ENCODE measurements at places on chromosomes 6 and 20.

- DNase-seq, result no peak
These were observed 109.8 kb downstream of the TRERF1 start for GRCh38 chr6:42341771-42342553.

- DNase-seq, result no peak
These were observed 13.0 kb downstream of the BAG6 start for GRCh38 chr6:31639449-31639861.

DNA sequence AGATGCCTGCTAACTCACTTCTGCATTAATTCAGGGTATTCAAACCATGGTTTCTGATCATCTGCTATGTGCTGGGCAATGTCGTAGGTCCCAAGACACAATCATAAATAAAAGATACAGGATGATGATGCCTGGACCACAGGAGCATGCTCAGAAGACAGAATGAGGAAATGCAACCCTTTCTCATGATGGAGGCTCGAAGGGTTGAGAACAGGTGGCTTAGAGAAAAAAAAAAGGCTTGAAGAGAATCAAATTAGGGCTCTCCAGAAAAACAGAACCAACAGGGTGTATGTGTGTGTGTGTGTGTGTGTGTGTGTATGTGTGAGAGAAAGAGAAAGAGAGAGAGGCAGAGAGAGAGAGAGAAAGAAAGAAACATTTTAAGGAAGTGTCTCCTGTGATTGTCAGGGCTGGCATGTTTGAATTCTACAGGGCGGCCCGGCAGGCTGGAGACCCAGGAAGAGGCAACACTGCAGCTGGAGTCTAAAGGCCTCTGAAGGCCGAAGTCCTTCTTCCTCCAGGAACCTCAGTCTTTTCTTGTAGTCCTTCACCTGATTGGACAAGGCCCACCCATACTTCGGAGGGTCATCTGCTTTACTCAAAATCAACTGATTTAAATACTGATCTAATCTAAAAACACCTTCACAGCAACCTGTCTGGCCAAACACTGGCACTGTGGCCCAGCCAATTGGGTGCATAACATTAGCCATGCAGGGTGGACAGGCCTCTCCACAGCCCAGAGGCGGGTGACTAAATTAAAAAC is 143.8 kb downstream of the ERMARD start:
- no peak for DNase-seq

- DNase-seq, result no peak
These were observed 2.8 kb downstream of the TENT5A start for GRCh38 chr6:81749707-81750106.

- no peak for DNase-seq
These were observed 5.2 kb downstream of the RPS12 start for GRCh38 chr6:132819405-132820161.

DNA sequence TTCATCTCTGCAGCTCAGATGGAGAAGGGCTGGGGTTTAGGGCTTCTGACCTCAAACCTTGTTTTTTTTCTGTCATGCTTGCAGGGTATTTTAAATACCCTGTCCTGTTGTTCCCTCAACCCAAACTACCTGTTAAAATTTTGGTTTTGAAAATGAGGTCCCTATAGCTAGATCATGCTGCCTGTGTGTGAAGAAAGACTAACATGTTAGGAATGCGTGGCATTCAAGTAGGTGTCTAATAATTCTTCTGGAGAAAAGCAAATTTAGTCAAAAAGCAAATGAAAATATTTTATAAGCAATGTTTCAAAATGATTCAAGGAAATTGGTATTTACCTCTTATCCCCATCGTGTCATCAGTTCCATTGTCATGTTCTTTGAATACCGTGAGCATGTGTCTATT is 77.2 kb upstream of the C20orf144 start:
- DNase-seq, result no peak

DNA sequence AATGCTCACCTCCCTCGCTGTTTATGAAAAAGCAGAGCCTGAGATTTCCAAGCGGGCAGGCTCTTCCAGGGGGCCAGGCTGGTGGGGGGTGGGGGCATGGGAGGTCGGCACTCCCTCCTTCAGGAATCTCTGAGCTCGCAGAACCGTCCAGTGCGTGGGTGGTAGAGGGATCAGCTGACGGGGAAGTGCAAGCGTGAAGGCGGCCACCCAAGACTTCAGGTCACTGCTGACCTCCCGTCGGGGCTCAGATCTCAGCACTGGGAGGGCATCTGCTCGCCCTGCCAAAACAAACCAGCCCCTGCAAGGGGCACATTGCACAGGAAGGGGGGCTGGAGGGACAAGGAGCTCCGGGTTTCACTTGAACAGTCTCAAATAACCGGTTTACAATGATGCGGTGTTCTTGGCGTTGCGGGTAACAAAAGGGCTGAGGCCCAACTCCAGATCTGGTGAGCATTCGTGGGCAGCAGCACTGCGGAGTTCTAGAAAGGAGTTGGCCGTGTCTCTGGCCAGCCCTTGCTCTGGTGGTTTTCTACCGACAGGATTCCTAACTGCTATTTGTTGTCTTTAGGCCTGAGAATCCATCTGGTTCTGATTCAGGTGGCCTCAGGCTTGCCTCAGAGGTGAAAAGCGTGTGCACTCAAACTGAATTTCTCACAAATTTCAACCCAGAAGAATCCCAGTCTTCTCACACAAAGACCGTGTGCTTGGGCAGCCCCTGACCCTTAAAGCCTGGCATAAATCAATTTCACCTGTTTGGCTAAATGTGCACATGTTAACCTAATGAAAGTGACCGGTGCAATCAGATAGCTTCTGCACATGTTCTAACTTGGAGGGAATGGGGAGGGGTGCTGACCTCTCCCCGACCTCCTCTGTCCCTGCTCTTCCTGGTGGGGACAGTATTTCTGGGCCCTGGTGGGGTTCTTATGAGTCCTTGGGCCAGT is 191.6 kb downstream of the MYLK4 start:
- DNase-seq, result no peak

- no peak for DNase-seq
These were observed 30.3 kb upstream of the RCAN2 start for GRCh38 chr6:46521464-46521971.

DNA sequence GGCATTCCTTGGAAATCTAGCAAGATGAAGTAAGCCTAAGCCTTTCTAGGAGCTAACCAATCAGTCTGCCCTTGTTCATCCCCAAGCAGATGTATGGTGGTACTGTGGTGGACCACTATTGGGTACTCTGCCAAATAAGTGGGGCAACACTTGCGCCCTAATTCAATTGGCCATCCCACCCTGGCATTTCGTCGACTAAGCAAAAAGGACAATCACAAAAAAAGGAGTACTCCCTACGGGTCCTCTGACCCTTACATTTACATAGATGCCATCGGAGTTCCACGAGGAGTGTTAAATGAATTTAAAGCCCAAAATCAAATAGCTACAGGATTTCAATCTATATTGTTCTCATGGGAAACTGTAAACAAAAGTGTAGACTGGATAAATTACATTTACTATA is 19.5 kb downstream of the CHD6 start:
- no peak for DNase-seq

GRCh38 chr20:13469262-13469661 is 169.5 kb downstream of the TASP1 start:
- no peak for DNase-seq

- no peak for DNase-seq
These were observed 354.3 kb downstream of the COL12A1 start for GRCh38 chr6:74851596-74851995.

GRCh38 chr6:52644253-52644652 is 26.7 kb upstream of the TMEM14A start:
- DNase-seq, result no peak

- DNase-seq, result peak; percentile 20
These were observed 4.4 kb downstream of the CD83 start for GRCh38 chr6:14121936-14122344.

GRCh38 chr20:56004611-56005388 is 519 bp downstream of the CBLN4 start:
- no peak for DNase-seq

- no peak for DNase-seq
These were observed 32.0 kb downstream of the RPP40 start for GRCh38 chr6:4971851-4972250.

DNA sequence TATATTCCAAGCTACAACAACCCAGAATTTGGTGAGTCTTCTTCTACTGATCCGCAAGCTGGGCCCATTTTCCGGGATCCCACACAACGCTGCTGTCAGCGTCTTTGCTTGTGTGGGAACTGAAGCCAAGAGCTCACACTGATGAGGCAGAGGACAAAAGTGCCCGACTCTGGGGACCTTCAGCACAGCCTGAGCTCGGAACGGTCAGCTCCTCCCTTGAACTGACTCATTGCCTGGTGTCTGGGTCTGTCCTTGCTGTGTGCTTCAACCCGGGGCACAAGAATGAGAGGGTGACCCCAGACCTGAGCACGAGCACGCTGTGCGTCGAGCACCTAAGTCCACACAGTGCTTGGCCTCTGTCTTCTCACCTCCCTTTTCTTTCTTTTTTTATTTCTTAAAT is 33.5 kb downstream of the DACT2 start:
- no peak for DNase-seq

GRCh38 chr6:105713474-105714118 is 310.7 kb upstream of the PREP start:
- no peak for DNase-seq

DNA sequence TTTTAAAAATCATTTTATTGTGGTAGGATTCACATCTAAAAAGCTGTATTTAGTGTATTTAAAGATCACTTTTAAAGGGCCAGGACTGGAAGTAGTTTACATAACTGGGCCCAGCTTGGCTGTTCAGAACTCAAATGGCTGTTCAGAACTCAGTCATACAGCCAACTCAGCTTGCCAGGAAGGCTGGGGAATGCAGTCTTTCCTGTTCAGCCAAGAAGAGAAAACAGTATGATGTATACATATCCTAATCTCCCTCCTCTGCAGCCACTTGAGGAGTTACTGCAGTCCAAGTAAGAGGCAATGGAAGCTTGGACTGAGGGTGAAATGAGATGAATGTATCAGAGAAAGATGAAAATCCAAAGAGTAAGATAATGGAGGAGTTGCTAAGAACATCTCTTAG is 24.6 kb downstream of the DSTN start:
- DNase-seq, result no peak

- DNase-seq, result no peak
These were observed 126.7 kb downstream of the AIG1 start for GRCh38 chr6:143187238-143187923.

DNA sequence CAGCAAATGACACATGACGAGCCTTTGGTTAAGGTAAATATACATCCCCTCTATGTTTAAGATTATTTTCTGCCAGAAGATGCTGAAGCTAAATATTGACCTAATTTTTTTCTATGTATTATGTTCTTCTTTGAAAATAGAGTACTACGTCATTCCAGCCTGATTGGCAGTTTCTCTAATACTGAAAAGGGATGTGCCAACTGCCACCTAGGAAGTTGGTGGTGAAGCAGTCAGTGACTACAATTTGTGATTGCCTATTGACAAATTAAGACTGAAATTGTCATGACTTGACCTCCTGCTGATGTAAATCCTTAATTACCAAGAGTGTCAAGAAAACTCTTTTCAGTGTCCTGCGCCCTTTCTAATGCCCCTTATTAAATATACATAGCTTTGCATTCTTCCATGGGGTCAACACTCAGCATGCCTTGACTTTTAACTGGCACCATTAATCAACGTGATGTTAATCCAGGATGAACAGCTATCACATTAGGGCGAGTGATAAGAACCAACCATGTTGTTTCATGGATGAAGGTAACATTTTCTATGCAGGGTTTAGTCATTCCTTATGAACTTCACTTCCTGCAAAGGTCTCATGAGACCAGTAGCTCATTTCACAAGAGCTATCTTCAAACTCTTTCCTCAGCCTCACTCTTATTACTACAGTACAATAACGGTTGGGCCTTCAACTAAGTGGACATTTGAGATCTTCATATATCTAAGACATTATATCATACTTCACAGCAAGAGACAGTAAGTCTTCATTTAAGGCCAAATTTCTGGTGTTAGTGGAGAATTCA is 22.5 kb upstream of the SGK1 start:
- DNase-seq, result no peak

- DNase-seq, result no peak
These were observed 19.4 kb downstream of the C6orf15 start for GRCh38 chr6:31092769-31093505.

DNA sequence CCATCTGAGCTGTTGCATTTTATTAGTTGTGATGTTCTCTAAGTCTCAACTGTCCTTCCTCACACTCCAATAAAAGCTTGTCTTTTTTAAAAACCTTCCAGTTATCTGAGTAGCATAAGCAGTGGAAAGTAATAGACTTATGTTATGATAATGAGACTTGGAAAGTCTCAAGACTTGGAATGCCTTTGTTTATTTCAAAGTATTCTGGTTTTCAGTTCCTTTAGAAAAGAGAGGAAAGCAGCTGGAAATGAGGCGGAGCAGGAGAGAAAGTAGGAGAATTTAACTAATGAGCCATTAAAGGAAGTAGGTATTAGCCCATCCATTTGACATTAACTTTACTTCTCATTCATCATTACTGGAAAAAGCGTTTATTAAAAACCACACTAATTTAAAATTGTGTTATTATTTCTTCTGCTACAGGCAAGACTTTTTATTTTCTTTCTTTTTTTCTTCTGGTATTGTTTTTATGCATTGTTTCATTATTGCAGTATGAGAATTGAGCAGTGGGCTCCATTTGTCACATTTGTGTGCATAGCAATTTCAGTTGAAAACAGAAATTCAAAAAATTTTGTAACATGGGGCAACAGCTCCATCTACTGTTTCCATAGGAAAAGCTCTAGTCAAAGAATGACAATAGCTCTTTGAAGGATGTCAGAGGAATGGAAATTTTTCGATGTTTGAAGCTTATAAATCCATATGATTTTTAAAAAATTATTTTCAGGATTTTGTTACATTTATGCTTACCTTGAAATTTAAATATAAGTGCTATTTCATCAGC is 194.8 kb downstream of the COL9A1 start:
- DNase-seq, result no peak

GRCh38 chr6:97654674-97655073 is 371.7 kb upstream of the MMS22L start:
- no peak for DNase-seq

- no peak for DNase-seq
These were observed 260.5 kb downstream of the DLL1 start for GRCh38 chr6:170030284-170030815.

DNA sequence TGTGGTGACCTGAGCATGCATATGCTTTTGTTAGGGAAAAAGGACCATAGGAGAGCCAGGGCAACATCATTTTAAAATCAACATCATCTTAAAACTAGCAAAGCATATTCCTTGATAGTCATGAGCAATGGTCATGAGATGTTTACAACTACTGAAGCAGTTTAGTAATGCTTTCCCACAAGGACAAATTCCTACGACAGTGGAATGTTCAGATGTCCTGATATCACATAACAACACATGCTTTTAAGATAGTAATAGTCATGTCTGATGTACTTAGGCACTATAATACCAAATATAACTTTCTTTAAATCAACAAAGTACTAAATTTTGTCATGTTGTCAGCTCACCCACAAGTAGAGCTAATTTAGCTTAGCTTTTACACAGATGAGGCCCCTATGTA is 370.3 kb downstream of the HTR1B start:
- no peak for DNase-seq

GRCh38 chr6:119858901-119859300 is 509.3 kb upstream of the MAN1A1 start:
- no peak for DNase-seq
